ENCODE measurements at places on chromosomes 4 and X.

- no peak for DNase-seq
These were observed 83.6 kb upstream of the STX18 start for GRCh38 chr4:4625488-4625887.

- no peak for DNase-seq
These were observed 99.6 kb upstream of the STS start for GRCh38 chrX:7047951-7048350.

- DNase-seq: no peak
These were observed 150.2 kb downstream of the SHROOM3 start for GRCh38 chr4:76585272-76585671.

DNA sequence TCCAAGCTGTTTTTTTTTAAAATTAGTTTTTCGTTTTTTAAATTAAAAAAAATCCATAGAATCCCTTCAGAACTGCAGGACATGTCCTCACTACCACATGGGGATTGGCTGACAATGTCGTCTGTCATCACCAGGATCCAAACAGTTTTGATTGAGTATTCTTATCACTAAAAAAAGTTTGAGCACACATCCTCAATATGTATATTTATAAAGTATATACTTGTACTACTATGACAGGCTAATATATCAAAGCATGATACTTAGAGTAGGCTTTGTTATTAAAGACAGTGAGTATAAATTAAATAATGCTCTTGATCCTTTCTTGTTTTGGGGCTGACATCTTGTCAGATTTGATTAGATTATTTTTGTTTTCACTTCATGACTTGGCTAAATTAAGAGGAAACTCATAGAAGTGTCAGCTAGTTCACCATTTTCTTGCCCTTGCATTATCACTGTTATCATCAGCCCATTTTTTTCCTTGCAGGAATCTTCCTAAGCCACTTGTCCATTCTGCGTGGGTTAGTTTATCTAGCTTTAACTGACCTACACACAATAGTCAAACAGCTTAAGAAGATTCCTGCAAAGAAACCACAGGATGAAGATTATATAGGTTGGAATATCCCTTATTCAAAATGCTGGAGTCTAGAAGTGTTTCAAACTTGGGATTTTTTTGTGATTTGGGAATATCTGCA, 92.8 kb downstream of the AMMECR1 start:
- no peak for DNase-seq

- no peak for DNase-seq
These were observed 122.7 kb upstream of the C1GALT1C1 start for GRCh38 chrX:120752431-120753082.

DNA sequence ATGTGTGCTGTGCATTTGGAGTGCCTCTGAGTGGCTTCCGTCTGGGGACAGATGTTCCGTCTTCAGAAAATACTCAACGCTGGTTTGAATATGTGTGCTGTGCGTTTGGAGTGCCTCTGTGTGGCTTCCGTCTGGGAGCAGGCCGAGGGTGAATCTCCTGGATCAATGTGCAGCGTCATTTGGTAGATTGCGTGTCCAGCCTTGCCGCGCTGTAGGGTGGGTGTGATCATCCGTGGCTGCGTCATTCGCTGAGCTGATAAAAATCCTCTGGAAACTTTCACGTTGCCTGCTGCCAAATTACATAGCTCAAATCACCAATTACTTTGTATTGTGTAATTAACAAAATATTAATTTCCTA, 12.1 kb downstream of the UVSSA start:
- DNase-seq: no peak

DNA sequence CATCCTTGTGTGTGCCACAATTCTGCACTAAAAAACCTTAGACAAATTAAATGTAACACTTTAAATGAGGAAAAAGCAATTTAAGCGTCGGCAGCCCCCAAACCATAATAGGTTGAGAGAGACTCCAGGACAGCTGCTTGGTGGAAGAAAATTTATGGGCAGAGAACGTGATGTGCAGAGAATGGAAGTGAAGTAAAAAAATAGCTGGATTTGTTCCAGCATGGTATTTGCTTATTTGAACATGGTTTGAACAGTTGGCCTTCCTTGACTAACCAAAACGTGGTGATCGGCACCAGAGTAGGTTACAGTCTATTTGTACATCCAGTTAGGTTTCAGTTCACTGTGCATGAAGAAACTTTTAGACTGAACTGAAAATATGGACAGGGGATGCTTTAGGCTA, 343.0 kb upstream of the CPEB2 start:
- DNase-seq: no peak

- peak; percentile 12 for DNase-seq
These were observed 135.1 kb downstream of the REPS2 start for GRCh38 chrX:17081511-17081910.

DNA sequence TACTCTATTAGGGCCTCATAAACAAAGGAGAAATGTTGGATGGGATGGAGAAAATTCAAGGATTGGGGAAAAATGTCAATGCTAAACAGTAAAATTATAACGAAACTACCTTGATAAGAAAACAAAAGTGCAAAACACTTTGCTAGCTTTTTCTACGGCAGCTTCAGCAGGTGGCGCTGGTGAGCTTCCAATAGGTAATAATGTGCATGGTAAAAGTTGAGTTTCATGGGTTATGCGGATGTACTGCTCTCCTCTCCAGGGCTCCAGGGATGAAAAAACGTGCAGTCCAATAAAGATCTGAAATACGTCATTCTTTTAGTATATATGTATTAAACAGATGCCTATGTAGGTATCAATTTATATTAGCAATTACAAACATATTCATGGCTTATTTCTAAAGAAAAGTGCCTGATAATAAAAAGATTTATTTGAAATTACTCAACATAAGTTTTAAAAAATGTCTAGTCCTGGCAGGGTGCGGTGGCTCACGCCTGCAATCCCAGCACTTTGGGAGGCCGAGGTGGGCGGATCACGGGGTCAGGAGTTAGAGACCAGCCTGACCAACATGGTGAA, 239.6 kb downstream of the GRXCR1 start:
- peak; percentile 75 for DNase-seq

- DNase-seq: no peak
These were observed 90.8 kb downstream of the AFF1 start for GRCh38 chr4:87025614-87026041.

DNA sequence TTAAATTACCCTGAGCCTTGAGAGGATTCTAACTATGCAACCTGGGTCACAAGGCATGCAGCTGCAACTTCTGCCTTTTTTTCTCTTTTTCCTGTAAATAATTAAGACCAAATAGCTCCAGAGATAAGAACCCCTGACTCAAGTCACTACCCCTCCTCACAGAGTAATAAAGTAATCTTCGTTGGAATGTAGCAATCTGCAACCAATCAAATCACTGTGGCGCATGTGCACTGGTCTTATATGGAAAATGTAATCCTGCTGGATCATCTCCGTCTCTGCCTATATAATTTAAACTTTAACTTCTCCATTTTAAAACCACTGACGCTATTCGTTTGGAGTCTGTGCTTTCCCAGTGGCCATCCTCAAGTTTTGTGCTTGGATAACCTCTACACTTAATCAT, 6.1 kb upstream of the EFHC2 start:
- no peak for DNase-seq

DNA sequence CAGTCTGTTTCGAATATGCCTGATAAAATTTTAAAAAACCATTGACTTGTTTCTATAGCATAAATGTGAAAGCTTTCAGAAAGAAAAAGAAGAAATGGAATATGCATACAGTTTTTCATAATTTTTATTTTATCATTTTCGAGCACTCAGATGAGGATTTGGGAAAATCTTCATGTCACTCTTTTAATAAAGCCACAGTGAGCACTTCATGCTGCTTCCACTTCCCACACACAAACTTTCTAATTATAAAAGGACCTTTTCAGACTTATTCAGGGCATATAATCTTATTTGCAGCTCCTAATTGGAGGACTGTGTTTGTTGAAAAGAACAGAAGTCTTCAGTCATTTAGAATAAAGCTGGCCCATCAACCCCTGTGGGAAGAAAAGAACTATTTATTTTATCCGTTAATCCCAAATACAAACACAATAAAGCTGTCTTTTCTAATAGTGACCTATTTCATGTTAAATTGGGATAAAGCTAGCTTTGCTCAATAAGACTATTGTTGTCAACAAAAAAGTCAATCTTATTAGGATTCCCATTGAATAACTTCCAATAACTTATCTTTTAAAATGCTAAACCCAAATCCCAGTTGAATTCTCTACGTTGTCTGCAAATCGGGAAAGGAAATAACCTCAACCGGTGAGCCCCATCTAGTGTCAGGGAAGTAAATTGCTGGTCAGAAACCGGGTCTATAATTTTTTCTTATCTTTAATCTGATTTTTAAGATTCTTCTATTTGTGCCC, 211.5 kb downstream of the PDGFRA start:
- DNase-seq: peak; percentile 51

- peak; percentile 4 for DNase-seq
These were observed 781.1 kb downstream of the RAB28 start for GRCh38 chr4:12703036-12703435.

DNA sequence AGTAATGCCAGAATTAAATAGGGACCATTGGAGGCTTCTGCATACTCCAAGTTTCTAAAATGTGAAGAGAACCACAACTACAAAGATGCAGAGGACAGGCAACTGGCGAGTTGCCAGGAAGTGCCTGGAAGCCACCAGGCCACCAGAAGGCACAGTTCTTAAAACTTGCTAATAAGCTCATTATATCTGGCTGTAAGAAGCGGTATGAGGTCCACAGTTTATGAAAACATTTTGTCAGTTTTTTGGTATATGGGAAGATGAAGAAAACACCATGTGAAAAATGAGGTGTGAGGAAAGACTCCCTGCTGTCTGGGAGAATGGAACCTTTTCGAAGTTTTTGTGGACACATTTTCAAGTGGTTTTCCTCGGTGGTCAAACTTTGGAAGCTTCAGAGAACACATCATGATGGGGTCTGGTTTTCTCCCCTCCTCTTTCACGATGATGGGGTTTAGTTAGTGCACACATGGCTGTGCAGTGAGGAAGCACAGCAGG, 202.7 kb downstream of the NR3C2 start:
- DNase-seq: no peak

- no peak for DNase-seq
These were observed 37.8 kb downstream of the FAT4 start for GRCh38 chr4:125352521-125352920.

- no peak for DNase-seq
These were observed 13.9 kb upstream of the PLAC8 start for GRCh38 chr4:83128240-83128929.

DNA sequence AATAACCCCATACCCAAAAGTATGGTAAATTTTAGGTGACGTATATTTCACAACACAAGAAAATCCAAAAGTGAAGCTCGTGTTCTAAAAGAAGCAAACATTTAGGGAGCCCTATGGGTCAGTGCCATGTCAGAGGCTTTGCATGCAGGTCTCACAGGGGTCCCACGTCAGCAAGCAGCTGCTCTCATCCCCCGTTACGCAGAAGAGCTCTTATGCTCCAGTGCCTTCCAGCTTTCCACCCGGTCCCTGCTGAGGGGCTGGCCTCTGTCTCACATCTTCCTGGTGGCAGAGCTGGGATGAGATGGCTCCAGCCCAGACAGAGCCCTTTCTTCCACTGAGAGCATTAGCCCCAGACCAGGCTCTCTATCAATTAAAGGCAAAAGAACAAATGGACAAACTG, 82.0 kb downstream of the IRF2 start:
- no peak for DNase-seq

DNA sequence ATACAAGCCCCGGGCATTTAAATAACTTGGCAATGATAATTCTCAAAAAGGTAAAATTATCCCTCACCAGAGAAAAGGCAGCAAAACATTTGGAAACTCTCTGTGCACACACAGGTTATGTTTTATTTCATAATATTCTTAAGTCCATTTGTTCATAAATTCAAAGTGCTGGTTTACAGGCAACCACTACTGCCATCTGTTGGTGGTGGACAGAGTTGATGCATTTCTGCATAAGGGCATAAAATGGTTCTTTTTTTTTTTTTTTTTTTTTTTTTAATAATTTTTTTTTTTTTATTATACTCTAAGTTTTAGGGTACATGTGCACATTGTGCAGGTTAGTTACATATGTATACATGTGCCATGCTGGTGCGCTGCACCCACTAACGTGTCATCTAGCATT, 31.5 kb upstream of the IL21 start:
- DNase-seq: no peak

- DNase-seq: peak; percentile 6
These were observed 103.1 kb upstream of the UGT8 start for GRCh38 chr4:114495471-114495928.

GRCh38 chr4:109969919-109970318, 57.2 kb downstream of the EGF start:
- DNase-seq: no peak

DNA sequence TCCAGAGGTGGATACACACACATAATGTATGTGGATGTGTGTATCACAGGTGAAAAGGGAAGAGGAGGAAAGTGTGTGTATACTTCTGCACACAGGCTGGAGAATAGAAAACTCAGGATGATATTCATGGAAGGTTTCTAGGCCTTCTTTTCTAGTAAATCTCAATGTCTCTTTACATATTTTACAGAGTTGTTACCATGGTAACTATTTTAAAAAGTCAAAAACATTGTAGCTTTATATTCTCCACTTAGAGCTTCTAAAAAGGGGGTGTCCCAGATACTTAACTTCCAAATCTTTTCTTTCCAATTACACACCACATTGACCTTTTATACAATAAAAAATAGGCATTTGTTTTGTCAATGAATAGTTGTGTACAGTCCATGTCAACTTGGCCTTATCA, 604.8 kb upstream of the LCORL start:
- no peak for DNase-seq

DNA sequence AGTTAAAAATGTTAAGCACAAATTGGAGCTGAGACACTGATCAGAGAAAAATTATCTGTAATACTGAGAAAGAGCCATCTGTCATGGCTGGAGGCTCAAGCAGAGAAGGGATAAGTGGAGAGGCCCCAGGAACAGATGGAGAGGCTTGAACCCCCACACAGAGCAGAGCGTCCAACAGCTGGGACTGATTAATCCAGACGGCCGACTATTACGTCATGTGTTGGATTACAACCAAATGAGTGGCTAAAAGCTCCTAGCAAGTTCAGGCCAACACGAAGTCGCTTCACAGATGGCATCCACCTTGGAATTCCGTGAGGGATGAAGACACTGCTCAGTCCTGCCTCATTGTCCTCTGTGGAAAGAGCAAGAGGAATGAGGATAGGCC, 57.7 kb upstream of the ATXN3L start:
- DNase-seq: peak; percentile 82

GRCh38 chrX:1124531-1124930, 87.9 kb downstream of the CRLF2 start:
- DNase-seq: no peak

DNA sequence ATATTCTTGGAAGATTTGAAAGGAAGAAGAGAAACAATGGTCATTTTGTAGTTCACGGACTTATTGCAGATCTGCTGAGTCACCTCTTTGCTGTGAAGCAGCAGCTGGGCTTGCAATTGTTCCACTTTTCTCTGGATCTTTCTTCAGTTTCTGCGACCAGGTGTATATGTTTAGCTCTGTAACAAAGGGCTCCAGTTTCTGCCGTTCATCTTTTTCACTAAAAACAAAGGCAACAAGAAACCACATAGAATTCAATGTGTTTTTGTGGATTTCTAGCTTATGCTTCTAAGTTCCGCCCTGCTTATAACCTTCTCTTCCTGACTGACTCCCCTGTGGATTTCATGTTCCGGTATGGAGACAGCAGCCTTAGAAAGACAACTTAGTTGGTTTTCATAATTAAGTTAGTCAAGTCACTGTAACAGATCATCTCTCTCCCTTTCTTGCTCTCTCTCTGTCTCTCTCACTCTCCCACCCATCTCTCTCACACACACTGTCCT, 121.6 kb upstream of the EPHA5 start:
- no peak for DNase-seq

GRCh38 chr4:24024605-24025004, 134.8 kb upstream of the PPARGC1A start:
- no peak for DNase-seq
